Umbilical cord (tissue), 2 donors: ENCODE measurements at places on chromosomes 16 and 17. TPM values are rescaled to one million over a fixed set of nuclear protein-coding genes. Genes with fewer than 3 reads are reported as not detected.
A peak's percentile ranks its signal among the peaks of the same experiment; 100 is the strongest.

- DNase-seq = peak; percentile 71
These were observed at the start of gene NT5C3B for GRCh38 chr17:41835800-41836549. NT5C3B (minus strand) TSS chr17:41836232; CDS start chr17:41836193, 39 bp downstream.

DNA sequence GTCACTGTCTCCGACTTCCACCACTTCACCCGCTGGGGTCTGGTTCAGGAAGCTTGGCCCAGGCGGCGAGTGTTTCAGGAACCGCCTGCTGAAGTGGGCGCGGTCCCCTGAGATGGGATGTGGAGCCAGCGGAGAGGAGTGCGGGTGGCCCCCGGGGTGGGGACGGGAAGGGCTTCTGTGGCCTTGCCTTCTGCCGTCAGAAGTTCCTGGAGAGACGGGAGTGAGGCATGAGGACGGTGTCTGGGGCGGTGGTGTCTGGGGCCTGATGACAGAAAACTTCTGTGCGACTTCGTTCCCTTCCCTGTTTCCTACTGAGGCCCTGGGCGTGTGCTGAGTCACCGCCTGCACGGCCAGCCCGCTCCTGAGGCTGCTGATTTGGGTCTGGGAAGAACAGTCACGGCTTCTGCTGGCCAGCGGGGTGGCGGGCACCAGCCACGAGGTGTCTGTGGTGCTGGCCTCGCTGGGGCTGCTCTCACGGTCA, 12.3 kb upstream of the NLRC3 start:
- DNase-seq = no peak

GRCh38 chr16:30439720-30440348, 5.8 kb downstream of the SEPHS2 start:
- DNase-seq = no peak

DNA sequence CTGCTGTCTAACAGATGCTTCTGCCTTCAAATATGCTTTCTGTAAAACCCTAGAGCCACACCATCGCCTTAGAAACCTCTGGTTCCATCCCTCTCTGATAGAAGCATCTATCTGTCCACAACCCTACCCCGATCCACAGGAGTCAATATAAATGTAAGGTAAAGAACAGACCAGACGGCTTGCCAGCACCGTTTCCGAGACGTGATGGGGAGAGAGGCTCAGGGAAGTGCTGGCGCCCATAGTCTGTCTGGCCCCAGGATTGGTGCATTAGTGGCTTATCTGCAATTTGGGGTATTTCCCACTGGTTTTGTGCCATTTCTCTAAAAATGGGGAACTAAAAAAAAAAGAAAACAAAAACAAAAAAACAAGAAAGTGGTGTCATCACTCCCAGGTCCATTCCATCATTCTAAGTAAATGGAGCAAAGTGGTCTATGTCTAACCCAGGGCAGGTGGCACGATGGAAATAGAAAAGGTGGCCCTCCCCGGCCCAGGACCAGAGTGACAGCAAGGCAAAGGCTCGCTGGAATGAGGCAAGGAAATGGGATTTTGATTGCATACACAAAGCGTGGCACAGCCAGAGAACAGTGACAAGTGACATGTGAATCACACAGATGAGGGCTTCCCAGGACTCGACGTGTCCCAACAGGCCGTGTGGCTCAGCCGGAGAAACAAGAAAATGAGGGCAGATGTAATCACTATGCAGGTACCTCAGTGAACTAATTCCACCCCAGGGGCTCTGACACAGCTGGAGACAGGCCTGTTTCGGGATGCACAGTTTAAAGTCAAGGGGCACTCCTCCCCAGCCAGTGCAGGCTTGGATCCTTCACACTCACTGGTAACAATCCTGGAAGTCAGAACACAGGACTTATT, 125.6 kb downstream of the GAS7 start:
- peak; percentile 79 for DNase-seq

DNA sequence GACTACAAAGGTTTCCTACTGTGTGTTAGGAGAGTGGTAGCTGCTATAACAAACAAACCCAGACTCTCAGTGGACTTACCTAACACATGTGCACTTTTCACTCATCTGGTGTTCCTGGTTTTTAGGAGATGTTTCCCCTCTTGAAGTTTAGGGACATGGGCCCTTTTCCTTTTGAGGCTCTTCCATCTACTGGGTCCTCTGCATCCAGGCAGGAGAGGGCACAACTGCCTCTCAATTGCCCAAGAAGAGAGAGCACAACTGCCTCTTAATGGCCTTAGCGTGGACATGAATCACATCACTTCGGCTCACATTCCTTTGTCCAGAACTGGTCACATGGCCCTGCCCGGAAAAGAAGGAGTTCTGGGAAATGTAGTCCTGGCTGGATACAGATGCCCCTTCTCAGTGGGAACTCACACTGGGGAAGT, 9.8 kb upstream of the TNRC6C start:
- DNase-seq = peak; percentile 41

Gene ZG16B
- 7.2 TPM for total RNA-seq

Gene ATP6V0C
- 13.2 TPM for total RNA-seq

DNA sequence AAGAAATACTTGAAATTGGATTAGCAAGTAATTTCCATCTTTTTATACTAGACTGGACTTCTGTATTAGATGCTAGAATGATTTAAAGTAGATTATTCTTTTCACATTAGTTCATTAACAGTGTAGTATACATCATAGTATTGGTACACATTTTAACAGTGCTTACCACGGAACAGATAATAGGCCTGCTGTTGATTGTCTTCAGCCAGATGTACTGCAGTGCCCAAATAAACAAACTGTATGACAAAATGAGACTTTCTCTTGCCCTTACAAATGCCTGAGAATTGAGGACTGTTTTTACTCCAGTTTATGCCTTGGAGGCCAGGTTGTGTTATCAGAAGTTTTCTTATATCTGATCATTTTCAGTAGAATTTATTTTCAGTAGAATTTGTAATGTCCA, 631 bp downstream of the EVI2A start:
- DNase-seq = no peak
